Muscle of leg (tissue), 16 donors: ENCODE measurements at places on chromosomes 5 and 9. TPM values are rescaled to one million over a fixed set of nuclear protein-coding genes. Genes with fewer than 3 reads are reported as not detected.
A peak's percentile ranks its signal among the peaks of the same experiment; 100 is the strongest.

ARID3C gene
- polyA plus RNA-seq, result not detected

BNC2 gene
- 7.6 TPM for polyA plus RNA-seq

PCDH12 gene
- 17.8 TPM for polyA plus RNA-seq

CCL27 gene
- polyA plus RNA-seq, result 0.65 TPM

HTR4 gene
- polyA plus RNA-seq, result not detected

- no peak for DNase-seq
These were observed 11.6 kb downstream of the ABL1 start for GRCh38 chr9:130846487-130847305.

DNA sequence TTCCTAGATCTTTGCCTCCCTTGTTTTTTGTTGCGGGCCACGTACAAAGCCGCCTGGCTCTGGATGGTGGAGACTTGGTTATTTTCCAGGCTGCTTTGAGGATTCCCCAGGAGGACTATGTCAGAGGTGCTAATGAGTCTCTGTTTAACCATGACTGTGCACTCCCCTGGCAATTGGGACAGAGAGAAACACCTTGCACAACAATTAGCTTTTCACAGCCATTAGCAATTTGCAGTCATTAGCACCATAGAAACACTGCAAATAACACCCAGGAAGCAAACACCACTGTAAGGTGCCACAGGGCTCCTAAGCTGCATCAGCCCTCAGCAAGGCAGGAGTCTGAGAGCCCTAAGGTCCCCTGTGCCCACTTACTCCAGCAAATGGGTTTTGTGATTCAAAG lies 201.0 kb upstream of the VLDLR start:
- DNase-seq, result no peak

GRCh38 chr5:66546541-66546940 lies 49.7 kb upstream of the MAST4 start:
- no peak for DNase-seq

DNA sequence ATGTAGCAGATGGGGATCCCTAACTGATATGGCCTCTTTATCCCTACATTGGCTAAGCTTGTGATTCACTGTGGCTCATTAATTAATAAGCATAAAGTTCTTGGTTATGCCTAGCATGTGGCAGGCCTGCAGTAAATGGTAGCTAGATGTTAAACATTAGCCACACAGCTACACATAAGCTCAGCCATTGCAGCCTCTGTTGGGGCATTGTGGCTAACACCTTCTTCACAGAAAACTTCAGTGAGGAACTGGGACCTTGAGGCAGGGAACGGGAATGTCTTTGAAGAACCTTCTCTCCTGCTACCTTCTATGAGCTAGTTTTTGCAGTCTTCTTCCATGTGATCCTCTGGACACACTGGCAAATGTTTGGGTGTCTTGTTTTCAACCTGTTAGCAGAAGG lies 338.2 kb downstream of the NTRK2 start:
- no peak for DNase-seq

DNA sequence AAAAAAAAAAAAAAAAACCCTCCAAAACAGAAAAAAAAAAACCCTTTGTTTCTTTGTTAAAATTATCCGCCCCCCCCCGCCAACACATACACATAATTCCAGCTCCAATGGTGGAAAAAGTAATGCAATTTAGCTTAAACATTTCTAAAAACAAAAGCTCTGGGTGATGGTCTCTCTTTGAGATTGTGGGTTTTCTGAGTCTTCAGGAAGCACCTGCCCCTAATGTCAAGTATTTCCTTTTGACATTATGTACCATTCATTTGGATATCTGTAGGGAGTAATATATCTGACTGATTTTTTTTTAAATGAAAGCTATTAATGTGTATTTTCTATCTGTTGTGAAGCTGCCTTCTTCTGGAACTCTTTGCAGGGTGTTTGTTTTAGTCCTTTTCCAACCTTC lies 389.7 kb downstream of the TAF11L14 start:
- DNase-seq, result no peak

DNA sequence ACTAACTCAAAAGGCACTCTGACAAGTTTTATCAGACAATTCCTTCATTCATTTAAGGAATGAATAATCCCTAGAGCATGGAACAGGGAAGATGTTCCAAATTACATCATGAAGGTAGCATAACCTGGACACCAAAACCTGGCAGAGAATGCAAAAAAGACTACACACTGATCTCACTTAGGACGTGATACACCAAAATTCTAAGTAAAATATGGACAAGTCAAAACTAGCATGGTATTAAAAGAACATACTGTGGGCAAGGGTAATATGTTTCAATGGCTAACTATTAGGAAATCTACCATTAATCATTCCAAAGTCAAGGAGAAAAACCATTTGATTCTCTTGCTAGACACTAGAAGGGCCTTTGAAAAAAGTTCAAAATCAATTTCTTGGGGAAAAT lies 176.5 kb downstream of the HSPA4 start:
- no peak for DNase-seq

DNA sequence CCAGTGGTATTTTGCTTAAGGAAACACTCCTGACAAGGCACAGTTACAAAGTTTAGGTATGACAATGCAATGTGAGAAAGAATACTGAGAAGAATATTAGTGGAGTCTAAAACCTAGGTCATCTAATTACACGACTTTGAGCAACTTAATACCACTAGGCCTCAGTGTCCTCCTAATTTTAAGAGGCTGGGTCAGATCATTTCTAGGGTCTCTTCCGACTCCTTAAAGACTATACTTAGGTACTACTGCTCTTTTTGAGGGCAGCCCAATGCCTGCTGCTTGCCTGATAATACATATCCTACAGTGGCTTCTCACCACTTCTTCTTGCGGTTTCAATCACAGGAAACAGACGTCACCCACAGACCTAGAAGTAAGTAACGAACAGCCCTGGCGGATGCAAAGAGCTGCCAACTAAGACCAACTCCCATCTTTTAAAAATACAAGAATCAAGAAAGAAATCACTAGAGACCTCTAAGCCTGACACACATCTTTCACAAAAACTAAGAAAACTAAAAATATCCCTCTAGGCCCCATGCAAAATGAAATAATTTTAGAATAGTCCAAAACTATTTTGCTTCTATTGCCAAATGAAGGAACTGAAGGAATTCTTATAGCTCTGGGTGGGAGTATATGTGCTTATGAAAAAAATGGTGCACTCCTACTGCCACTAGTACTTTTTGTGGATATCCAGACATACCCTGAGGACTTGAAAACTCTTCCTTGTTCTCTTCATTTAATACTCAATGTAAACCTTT lies 13.1 kb downstream of the DIAPH1 start:
- peak; percentile 78 for DNase-seq

- DNase-seq, result no peak
These were observed 304.2 kb downstream of the SEMA5A start for GRCh38 chr5:9241479-9242305.

GRCh38 chr5:20248118-20248517 lies 260.1 kb upstream of the CDH18 start:
- no peak for DNase-seq

DNA sequence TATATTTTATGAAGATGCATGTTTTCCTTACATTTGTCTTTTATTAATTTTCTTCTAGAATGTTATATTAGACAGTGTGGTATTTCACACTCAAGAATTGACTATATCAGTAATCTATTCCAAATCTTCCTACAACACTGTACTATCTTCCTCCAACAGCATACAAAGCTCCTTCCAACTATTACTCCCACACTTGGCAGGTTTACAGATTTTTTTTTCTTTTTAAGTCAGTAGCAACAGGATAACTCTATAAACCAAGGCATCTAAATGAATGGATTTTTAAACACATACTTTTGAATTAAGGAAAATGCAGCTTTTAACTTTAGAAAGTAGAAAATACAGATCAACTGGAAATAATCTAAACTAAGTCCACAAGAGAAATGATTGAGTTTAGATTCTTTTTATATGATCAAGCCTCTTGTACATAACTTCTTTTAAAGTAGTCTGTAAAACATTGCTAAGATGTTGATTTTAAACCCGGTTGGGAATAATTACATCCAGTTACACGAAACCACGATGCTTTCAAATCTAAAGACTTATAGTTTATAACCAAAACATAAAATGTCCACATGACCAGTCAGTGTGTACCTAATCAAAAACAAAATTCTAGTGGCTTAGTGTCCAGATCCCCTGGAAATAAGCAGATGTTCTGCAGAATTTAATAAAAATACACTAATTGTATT lies 281.6 kb downstream of the ADAMTS6 start:
- peak; percentile 80 for DNase-seq

GRCh38 chr9:113868501-113868900 lies 7.6 kb upstream of the ZNF618 start:
- DNase-seq, result no peak
